ENCODE measurements at places on chromosomes 6 and 20.

- no peak for DNase-seq
These were observed 176.4 kb upstream of the BMP2 start for GRCh38 chr20:6590891-6591637.

- DNase-seq: peak; percentile 72
These were observed 16.3 kb downstream of the SS18L1 start for GRCh38 chr20:62159839-62160238.

GRCh38 chr6:82365016-82365795 is 1.6 kb downstream of the TPBG start:
- DNase-seq: peak; percentile 37

DNA sequence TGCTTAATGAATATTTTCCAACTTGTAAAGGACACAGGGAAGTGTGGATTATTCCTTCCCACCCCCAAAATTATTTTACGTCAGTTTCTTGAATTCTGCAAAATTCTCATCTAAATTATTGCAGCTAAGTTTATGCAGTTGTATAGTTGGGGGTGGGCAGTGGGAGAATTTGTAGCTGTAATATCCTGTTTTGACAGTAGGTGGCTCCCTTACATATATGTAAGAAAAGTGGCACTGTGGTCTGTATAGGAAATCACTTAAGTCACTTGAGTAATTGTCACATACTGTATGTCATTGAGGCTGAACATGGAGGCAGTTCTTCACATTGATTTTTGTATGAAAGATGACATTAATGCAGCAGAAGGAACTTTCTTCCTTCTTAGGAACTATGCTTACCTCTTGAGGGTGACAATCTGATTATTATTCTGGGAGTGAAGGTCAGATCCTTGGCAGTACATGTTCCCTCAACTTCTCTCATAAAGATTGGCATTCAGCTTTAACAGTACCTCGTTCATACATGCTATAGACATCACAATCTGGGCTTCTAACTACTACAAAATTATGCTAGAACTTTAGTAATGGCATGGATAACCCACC is 14.6 kb upstream of the CFAP206 start:
- no peak for DNase-seq

DNA sequence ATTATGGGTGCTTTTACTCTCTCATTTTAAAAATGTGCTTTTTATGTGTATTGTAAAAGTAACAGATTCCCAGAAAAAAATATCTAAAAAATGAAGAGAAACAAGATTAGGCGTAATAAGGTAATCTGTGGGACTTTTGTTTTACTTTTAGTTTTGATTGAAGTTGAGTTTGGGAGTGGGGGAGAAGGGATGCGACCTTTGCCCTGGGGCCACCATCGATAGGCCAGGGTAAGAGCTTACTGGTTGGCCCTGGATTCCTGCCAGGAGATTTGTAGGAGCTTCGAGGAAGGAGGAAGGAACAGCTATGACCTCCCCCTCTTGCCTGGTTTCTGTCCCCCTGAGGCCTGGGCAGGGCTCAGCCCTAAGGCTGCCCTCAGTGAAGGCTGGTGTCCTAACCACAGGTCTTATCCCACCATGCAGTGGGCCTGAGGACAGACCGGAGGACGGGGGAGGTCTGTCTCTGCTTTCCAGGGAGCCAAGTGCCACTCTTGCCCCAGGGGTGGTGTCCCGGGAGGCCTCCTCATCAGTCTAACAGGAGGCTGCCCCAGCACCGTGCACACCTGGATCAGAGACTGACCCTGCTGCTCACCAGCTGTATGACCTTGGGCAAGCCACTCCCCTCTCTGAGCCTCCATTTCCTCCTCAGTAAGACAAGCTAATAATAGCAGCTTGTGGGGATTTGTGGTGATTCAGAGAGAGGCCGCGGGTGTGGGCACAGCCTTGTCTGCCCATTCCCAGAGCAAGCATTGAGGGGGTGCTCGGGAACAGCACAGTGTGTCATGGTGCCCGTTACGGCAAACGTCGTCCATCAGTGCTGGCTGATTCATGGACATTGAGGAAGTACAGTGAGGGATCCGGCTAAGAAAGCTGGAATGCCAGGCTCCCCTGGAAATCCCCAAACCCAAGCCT is 21.2 kb downstream of the TGM2 start:
- DNase-seq: no peak

GRCh38 chr20:35360033-35360432 is 51.7 kb downstream of the UQCC1 start:
- DNase-seq: no peak

DNA sequence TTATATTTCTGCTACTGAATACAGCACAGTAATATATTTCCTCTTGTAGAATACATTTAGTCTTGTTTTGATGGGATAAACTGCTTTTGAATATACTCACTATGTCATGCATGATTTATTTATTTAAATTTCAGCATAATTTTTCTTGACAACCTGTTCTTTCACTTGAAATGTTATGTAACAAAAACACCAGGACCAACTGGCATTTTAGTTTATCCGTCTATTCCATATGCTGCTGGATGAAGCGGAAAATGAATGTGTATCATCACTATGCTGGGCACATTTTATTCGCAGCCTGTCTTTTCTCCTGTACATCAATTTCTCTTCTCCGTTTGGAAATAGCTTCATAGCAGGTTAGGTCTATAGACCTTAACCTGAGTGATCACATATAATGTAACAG is 206.8 kb upstream of the PLCB4 start:
- no peak for DNase-seq

DNA sequence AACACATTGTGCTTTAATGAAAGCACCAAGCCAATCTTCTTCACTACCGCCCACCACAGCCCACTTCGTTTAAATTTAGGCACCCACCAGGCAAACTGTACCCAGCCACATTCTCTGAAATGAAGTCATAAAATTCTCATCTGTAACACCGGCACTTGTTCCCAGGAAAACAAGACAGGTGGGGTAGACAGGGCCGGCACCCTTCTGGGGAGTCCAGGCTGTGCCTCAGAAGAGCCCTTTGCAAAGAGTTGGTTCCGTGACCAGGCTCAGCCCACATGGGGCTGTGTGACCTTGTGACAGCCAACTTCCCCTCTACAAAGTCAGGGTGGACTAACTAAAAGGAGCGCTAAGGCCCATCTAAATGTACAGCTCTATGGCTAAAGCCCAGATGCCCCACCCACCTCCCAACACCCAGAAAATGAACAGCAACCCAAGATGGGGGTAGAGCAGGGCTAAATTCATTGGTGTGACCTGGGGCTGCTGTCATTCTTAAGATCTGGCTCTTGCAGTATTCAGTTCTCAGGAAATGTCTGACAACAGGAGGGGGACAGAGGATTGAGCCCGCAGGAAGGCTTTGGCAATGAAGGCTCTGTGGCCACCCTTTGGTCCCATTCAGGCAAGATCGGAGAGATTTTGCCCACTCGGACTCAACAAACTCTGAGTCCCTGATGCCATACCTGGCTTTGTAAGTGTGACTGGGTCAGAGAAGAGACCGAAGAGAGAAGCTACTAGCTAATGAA is 56.7 kb downstream of the TRERF1 start:
- peak; percentile 46 for DNase-seq

Measured in activated T-cell treated with anti-CD3 and anti-CD28 coated beads, Interleukin-2, amount 50 U/mL, for 24 hours (primary cell).